ENCODE measurements at places on chromosomes 2 and 18.

DNA sequence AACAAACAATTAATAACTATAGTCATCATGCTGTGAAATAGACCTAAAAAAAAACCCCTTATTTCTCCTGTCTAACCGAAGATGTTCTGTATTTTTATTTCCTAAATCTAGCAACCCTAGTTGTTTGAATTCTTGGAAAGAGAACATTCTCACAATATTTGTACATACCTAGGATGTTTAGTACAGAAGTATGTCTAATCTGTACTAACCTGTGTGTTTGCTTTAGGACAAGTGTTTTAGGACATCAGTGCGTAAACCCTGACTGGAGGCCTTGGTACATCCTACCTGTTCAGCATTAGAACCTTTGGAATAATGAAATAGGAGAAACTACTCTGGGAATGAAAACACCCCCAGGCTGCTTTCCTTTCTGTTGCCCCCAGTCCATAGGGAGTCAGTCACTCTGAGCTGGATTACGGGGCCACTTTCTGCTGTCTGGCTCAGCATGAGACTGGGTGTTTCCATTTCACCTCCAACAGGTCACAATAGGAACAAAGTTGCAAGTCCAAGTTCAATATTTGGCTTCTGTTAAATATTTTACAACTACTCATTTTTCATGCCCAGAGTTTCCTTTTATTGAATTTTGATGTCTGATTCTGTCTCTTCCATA, 114.7 kb downstream of the MTX2 start:
- no peak for DNase-seq

GRCh38 chr2:65379721-65380171, 52.7 kb downstream of the SPRED2 start:
- no peak for DNase-seq

DNA sequence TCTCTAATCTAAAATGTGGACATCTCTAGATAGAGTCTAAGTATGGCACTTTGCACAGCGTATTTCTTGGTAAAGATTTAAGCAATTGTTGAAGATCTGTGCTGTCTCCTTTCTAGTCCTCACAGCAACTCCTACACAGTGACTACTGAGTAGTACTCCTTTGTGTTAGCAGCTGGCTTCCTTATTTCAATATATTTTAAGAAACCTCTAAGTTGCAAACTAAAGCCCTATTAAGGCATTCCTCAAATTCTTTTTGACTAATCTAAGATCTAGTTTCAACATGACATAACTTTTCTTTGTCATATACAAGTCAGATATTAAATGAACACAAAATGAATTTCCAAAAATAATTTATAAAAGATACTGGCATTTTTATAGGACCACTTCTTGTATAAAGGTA, 121.8 kb upstream of the DNAJC10 start:
- DNase-seq, result no peak

DNA sequence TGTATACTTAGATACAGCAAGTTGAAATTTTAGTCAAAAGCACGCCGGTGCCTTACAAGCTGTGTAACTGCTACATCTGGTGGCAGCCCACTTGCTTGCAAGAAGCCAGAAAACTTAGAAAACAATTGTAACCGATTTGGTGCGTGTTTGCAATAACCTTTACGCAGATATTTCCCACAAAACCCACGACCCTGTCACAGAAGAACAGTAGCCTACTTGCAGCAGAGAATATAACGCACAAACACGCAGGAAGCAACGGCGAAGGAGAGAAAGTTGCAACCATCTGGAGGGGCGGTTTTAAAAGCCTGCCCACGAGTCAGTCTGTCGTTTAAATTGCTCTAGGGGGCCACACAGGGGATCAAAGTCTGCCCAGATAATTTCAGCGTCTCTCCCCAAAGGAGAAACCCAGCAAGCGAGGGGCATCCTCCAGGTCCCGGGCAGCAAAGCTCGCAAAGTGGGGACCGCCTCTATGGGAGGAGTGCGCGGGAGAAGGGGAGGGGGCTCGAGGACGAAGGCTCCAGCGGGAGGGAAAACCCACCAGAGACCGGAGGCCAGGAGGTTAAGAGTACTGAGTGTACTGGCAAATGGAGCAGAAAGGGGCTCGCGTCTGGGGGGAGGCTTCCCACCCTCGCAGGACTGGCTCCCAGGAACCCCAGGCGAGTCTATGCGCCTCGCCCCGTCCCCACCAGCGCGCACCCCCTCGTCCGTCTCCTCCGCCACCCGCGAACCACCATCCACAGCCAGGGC, 1.1 kb downstream of the TLK1 start:
- DNase-seq, result peak; percentile 40

GRCh38 chr2:86704459-86704971, 15.6 kb upstream of the RMND5A start:
- peak; percentile 81 for DNase-seq

DNA sequence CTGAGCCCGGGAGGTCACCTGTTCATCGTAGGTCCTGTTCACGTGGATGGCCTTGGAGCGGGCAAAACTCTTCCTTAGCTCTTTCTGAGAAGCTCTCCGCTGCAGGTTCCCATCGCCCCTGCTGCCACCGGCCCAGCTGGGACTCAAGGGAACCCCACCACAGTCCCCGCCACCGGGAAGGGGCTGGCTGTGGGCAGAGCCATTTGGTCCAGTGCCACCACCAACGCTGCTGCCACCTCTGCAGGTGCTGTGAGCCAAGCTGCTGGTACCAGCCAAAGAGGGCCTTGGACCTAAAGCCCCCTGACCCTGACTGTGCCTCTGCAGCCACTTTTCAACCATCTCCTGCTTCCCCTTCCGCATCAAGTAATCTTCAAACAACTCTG, 586 bp downstream of the PDE11A start:
- DNase-seq, result no peak

DNA sequence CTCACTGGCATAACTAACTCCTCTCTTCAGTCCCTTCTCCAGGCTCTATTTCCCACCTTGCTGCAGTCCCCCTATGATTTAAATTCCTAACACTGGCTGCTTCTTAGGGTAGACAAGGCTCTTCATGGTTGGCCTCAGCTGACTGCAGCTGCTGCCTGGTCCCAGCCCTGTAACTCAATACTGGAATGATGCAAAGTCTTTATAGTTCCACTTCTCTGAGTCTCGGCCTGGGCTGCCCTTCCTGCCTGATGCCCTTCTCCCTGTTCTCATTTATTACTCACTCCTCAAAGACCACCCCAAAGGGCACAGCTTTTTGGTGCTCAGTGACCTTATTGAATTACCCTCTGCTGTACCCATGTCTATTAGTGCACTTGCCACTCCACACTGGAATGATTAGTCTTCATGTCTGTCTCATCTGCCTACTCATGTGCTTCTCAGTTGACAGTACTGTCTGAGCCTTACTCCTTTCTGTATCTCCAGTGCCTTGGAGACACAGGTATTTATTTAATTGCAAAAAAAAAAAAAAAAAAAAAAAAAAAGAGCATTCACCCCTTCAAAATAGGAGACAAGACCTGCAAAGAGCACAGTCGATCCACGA, 199.4 kb upstream of the REV1 start:
- DNase-seq, result no peak

DNA sequence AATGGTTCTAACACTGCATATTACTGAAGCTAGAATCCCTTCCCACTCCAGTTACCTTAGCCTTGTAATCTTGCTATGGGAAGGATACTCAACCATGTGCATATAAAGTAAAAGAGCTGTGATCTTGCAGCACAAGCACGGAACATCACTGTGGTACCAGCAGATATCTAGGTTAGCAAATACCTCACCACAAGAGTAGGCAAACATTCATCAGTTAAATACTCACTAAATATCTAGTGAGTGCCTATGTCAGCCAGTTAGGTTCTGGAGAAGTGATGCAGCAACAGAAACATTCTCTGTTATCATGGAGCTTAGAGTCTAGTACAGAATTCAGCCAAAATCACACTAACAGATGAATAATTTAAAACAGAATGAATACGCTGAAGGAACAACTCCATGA, 349.6 kb upstream of the UBE2E3 start:
- DNase-seq, result no peak

- no peak for DNase-seq
Measured at GRCh38 chr18:48979944-48980890, 29.5 kb upstream of the SMAD7 start.

GRCh38 chr2:237475704-237476141, 11.3 kb upstream of the MLPH start:
- no peak for DNase-seq

- peak; percentile 95 for DNase-seq
Measured at GRCh38 chr2:231387904-231388724, 7.4 kb upstream of the B3GNT7 start.

DNA sequence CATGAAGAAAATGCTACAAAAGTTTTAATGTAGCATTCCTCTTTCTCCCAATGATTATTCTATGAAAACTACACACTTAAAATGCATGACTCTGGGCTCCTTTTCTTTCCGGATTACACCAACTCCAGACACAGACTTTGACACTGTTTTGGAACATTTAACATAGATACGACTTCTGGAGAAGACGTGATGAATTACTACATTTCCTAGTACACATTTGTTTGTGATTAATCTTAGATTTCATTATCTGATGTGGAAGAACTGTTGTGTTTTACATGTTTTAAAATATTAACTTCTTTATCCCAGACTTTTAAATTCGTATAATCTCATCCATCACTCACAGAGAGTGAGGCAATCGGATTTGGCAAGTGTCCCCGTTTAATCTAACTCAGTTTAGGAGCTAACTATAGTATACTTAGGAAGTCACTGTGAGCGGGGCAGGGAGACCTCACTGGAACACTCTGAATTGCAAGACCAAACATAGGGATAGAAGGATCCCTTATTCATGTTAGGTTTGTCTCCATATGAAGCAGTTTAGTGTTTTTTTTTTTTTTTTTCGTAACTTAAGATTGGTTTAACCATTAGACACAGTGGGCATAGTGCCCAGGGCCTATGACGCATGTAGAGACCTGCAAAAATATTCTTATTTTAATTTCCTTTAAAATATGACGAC, 66.7 kb downstream of the PDE1A start:
- DNase-seq, result no peak

DNA sequence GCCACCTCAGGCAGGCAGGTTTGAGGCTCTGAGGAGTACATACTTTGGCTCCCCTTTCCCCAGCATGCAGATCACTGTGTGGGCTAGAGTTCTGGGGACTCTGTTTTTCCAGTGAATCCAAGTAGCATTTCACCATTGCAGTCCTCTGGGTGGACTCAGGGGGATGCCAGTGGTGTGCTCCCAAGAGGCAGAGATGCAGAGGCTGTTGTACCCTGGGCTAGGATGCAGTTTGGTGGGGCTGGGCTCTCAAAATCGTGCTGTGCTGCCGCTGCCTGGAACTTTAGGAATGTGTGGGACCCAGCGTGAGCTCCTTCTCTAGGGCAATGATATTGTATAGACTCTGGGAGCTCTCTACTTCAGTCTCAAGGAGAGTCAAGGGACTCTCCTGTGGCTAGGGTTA, 104.9 kb downstream of the MYO3B start:
- DNase-seq, result no peak

- no peak for DNase-seq
Measured at GRCh38 chr2:215137329-215137686, 1.1 kb downstream of the ABCA12 start.

- no peak for DNase-seq
Measured at GRCh38 chr2:239093952-239094351, 246.1 kb downstream of the TWIST2 start.

DNA sequence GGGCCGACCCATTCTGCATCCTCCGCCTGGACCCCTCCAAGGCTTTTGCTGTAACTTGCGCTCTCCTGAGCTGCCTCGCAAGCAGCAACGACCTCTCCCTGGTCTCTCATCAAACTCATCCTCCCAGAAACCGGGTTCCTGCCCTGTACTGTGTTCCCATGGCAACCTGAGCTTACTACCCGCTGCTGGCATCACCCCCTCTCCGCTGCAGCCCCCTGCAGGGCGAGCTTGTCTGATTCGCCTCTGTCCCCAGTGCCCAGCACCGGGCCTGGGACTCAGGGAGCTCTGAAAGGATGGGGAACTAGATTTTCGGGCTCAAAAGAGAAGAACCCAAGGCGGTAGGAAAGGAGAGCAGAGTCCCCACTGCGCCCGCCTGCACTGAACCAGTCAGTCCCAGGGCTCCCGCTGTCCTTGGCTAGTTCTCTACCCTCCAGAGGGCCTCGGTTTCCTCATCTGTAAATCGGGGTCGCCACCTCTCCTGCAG, 463 bp downstream of the HS1BP3 start:
- peak; percentile 43 for DNase-seq

GRCh38 chr18:24198461-24198860, 59.6 kb downstream of the CABYR start:
- no peak for DNase-seq

DNA sequence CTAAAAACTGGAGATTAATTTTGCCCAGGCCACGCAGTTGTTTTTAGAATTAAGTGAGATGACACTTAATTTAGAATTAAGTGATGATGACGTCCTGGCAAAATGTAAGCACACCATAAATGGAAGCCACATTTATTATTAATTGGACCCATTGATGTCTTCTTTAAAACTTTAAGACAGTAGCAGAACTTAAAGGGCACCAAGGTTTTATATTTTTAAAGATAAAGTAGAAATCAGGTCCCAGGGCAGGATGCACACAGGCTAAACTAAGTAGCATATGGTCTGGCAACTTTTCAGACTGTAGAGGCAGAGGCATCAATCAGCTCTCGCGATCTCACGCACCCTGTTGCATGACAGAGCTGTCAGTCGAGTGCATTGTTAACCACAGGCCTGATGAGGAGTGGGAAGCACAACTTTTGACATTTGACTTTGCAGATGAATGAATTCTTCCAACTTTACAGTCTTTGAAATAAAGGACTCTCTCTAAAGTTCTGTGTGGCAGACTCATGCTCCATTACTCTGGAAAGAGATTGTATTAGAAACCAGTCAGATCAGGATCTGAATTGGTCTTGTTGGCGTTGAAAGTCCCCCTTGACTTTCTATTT, 232.4 kb downstream of the CD226 start:
- no peak for DNase-seq
